D341Med (cell line): ENCODE measurements at places on chromosomes 1 and 21.

- no peak for DNase-seq
These were observed 707.2 kb downstream of the RWDD3 start for GRCh38 chr1:95941121-95941798.

DNA sequence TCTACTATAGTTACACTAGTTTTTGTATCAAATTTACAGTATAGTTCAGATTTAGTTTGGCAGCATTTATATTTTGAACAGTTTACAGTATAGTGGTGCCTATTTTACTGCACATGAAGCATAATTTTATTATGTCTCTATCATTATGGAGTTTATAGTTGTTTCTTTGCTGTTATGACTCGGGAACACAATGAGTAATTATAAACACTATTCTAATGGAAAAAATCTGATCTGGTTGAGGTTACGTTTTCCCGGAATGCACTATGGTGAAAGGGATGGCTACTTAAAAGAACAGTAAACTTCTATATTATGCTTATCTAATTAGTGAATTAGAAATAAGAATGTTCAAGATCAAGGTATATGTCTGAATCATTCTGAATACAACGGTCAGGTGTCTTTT lies 10.6 kb downstream of the LCA5L start:
- DNase-seq: no peak

- no peak for DNase-seq
These were observed 25.7 kb upstream of the KCNN3 start for GRCh38 chr1:154895798-154896197.

- DNase-seq: no peak
These were observed 310.8 kb downstream of the USP25 start for GRCh38 chr21:16040601-16041000.

DNA sequence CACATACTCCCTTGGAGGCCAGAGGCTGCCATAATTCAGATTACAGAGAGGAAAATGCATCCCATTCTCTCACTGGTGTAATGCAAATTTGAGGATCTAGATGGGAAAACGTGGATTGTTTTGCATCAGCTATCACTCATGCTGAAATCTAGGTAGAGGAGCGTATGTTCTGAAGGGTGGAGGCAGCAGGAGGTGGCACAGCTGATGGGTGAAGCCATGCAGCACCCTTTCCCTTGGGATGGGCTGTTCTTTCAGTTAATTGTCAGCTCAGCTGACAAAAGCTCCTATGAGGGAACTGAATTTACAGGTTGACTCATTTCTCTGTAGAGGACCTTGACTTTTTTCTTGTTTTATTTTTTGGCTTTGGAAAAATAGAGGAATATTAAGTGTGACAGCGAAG lies 41.8 kb downstream of the CAMTA1 start:
- DNase-seq: peak; percentile 51

DNA sequence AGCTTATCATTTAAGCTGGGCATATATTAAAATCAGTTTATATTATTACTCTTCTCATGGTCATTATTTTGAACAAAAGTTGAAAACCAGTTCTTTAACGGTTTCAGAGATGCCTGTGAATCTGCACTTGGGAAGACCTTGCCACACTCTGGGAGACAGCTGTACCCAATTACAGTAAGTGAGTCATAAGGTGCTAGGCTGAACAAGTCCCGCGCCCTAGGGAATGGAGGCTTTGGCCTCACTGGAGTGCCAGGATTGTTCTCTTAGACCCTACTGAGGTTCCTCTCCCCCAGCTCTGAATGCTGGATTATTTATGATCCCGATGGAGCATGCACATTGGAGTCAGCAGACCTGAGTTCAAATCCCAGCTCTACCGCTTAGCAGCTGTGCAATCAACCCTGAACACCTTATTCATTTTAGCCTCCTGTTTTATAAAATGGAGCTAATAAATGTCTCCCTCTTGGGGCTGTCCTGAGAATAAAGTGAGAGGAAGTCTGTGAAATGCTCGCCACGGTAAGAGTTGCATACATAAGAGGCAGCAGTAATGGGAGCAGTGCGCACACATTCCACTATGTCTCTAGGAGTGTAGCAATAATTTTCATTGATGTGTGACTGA lies 266.2 kb downstream of the FOXD2 start:
- DNase-seq: no peak

- DNase-seq: no peak
These were observed 2.7 kb downstream of the USP25 start for GRCh38 chr21:15732290-15732995.

GRCh38 chr1:167419245-167419644 lies 99.1 kb downstream of the CD247 start:
- DNase-seq: no peak

DNA sequence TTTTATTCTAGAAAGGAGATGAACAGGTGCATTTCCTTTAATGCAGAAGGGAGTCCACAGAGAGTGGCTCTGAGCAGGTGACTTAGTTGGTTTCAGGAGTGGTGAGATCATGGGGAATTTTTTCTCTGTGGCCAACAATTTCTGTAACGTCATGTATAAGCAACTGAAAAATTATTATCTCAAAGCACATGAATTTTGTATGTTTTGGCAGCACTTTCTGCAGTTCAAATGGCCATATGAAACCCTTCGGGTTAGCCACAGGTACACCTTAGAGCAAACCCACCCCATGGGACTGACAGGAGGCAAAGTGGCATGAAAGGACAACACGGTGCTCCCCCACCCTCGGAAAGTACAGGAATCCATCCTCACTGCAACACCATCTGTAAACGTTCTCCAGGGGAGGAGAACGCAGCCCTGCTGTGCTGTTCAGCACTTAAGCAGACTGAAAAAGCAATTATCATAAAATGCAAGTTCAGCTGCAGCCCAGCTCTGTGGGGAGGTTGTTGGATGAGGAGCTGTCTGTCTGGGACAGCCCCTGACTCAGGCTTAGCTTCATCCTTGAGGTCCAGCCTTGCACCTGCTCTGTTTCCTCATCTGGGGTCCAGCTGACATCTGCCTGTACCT lies 55.8 kb upstream of the CLDN14 start:
- no peak for DNase-seq

- DNase-seq: no peak
These were observed 301.9 kb upstream of the RUNX1 start for GRCh38 chr21:35350965-35351364.

- DNase-seq: no peak
These were observed 1.1 kb upstream of the ABCD3 start for GRCh38 chr1:94416901-94417727.

DNA sequence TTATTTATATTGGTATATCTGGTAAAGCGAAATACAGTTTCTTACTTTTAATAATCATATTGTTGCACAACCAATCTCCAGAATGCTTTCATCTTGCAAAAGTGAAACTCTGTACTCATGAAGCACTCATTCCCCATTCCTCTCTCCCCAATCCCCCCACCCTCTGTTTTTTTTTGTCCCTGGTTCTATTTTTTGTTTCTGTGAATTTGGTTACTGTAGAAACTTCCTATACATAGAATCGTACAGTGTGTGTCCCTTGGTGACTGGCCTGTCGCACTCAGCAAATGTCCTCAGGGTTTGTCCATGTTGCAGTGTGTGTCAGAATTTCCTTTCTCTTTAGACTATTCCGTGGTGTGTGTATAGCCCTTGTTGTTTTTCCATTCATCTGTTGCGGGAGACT lies 7.9 kb upstream of the NLRP3 start:
- no peak for DNase-seq

DNA sequence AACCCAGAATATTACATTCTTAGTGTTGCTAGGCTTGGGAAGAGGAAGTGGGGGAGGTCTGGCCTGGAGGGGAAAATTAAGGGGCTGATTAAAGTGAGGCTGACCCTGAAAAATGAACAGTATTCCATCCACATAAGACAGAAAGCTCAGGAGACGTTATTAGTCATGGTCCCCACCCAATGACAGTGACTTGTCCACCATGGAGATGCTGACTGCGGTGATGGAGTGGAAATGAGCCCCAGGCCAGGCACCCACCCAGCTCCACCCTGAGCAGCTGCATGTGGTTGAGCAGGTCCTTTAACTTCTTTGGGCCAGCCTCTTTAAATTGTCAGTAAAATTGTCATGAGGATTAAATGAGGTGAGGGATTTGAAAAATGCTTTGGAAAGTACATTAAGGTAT lies 1.4 kb upstream of the SPRR4 start:
- no peak for DNase-seq

DNA sequence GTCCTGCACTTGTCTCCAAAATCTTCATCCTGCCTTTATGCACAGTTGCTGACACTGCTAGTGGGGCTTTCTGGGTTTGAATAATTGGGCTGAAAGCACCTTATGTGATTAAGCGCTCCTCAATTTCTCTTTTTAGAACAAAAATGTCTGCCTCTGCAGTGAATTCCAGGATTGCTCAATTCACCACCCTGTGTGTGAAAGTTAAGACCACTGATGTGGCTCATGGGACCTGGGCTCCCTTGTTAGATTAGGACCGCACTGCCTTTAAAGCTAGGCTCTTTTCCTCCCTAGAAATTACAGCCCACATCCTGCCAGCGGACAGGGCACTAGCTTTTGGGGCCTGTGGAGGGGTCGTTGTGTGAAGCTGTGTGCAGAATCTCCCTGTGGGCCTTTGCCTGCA lies 18.8 kb downstream of the KIAA1614 start:
- no peak for DNase-seq

DNA sequence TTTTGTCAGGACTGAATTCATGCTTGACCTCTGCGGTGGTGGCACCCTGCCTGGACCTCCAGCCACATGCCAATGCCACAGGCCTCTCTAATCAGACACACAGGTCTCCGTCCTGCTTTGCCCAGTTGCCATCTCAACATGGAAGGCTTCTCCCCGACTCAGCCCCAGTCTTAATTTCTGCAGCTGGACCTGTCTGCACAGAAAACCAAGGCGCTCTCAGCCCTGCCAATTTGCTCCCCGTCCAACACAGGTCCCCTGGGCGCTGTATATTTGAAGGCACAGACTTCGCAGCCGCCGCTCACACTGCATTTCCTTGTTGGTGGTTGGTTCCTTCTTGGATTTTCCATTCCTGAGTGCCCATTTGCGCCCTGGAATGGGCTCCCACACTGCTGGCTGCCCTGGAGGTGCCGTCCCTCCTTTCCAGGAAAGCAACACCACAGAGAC lies 28.0 kb upstream of the PLEKHG5 start:
- DNase-seq: no peak

GRCh38 chr21:35677298-35677841 lies 383.0 kb downstream of the SETD4 start:
- no peak for DNase-seq

GRCh38 chr1:67307251-67308060 lies at the start of gene IL12RB2:
TSS of gene IL12RB2 (plus strand) at chr1:67307873. CDS start at chr1:67320369, 12,496 bp downstream.
- DNase-seq: peak; percentile 54

DNA sequence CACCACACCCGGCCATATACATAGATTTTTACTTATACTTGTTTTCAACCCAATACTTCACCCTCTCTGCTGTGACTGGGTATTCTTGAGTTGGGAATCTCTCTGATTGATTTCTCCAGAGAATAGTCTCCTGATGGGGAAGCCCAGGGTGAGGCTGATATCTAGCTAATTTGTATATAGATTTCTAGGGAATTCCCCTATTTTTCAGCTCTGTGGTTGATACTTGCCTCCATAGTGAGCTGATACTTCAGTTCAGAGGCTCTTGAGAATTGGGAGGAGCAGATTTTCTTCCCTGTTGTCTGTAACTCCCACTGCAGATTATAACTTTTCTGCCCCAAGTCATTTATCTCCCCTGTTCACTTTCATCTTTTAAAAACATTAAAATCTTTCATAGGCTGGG lies 14.5 kb upstream of the SH3BGRL3 start:
- DNase-seq: no peak

DNA sequence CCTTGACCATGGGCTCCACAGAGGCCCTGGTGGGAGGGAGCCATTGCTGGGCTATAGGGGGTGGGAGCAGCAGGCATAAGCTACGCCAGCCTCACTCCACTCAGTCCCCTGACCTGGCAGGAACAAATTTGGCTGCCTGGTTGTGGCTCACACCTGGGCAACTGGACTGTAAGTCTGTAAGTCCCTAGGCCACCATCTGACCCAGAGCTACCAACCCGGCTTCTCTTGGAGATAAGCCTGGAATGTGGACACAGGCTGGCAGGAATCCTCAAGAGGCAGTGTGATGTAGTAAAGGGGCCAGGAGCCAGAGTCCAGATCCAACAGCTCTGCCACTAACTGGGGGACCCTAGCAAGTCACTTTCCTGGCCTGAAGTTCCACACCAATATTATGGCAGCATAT lies 11.4 kb downstream of the NCF2 start:
- DNase-seq: no peak

GRCh38 chr1:941588-942383 lies 17.3 kb downstream of the NOC2L start:
- DNase-seq: peak; percentile 83

DNA sequence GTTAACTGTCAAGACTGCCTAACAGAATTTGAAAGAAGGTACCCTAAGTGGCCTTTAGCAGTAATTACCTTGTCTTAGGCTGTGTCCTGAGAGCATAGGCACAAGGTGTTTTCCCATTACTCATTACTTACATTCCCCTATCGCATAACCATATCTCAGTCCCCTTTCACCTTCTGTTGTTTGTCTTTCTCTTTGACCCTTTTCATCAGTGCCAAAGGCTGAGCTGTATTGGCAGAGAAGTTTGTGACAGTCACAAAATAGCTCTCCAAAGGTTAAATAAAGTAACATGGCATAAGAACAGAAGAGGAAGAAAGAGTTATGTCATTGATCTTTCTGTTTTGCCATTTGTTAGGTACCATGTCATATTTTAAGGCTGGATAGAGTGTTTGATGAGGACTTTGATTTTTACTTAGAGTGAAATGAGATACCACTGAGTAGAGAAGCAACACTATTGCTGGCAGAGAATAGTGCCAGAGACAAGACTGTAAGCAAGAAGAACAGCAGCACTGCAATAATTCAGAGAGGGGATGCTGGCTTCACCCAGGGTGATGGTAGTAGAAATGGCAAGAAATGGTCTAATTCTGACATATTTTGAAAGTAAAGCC lies 497.8 kb downstream of the TTLL7 start:
- no peak for DNase-seq

DNA sequence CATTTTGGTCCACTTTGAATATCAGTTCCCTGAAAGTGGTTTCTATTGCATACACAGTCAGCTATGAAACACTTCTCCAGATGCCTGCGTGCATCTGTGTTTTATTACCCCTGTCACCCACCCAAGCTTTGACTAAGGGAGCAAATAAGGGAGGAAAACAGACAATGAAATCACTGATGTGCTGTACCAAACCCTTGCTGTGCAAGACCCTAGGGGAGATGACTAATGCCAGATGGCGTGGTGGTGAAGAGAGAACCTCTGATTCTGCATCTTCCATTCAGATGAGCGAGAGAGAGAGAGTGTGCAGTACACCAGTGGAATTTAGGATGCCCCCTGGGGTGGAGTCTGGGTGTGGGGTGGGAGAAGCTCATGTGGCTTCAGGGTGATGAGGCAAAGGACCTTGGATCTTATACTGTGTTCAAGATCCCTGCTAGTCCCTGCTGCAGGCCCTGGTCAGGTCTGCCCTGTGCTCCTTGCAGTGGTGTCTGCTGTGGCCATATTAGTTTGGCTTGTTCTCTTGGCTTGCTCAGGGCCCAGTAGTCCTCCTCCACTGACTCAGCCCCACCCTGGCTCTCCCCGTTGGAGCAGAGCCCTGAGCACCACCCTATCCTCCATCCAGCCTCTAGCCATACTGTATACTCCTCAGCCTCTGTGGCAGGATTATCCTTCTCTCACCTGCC lies 18.5 kb downstream of the CLCA1 start:
- DNase-seq: no peak
